IPS DF 6.9 (cell line): ENCODE measurements at places on chromosomes 3 and 15.

DNA sequence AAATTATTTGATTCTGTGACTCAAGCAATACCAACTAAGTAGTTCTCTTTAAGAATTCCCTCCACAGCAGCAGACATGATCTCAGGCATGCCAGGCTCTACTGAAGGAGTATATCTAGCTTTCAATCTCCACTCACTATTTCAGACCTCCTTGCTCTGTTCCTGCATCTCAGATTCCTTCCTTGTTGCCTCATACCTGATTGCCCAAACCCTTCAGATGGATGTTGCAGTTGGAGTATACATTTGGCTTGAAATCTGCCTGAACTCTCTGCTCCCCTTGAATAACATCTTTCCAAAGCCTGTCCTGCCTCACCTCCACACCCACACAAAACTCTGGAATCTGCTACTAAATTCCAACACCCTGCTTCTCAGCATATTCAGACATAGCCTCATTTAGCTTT, 19.8 kb upstream of the TM4SF4 start:
- DNase-seq, result no peak

GRCh38 chr3:9676785-9677184, 26.8 kb upstream of the CPNE9 start:
- DNase-seq, result no peak

DNA sequence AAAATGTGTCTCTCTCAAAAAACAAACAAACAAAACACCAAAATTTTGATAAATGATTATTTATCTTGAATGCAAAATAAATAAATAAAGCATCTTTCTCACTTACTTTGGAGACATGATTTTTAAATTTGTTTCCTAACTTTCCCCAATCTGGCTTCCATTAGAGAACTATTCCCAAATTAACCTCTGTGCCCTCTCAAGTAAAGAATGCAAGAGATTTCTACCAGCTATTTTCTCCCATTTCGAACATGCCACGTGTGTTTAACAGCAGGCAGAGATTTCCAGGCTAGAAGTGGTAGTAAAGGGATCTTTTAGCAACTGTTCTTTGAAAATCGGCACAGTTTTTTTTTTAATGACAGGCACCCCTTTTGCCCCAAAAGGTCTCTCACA, 269.1 kb downstream of the SHQ1 start:
- no peak for DNase-seq

- no peak for DNase-seq
Measured at GRCh38 chr3:194201953-194202666, 66.2 kb downstream of the HES1 start.

- DNase-seq, result no peak
Measured at GRCh38 chr15:64016257-64016656, 30.0 kb downstream of the DAPK2 start.

- no peak for DNase-seq
Measured at GRCh38 chr3:42498791-42499477, 3.5 kb upstream of the VIPR1 start.

DNA sequence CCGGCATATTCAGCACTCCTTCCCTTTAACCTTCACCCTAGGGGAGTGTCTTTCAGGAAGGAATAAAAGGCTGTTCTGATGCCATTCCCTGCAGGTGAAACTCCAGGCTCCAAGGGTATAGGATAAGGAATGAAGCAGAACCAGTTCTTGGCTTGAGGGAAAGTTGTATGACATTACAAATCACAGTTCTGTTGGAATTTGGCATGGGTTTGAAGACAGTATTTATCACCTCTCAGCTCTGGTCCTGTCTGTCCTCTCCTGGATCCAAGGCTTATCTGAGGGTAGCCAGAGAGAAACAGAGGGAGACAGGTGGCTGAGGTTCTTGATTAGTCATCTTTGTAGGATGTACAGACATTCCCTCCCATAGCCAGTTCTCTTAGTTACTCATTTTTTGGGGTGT, 37.1 kb downstream of the RAB11A start:
- no peak for DNase-seq

DNA sequence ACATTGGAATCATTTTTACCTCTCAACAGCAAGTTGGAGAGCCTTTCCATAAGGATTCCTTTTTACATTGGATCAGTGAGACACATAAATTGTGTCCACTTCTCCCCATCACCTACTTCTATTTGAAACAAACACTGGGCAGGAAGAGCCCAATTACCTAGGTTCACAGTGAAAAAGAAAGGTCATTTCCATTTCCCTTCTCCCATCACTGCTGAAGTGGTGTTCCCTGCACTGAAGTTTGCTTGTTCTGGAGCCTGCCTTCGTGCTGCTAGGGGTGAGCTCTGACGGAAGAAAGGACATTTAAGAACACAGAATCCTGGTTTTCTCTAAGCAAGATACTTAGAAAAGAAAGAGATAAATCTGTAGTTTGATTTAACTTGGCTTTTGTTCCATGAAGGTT, 123.8 kb upstream of the ZBTB20 start:
- DNase-seq, result no peak

GRCh38 chr3:45874677-45875346, 11.5 kb upstream of the CCR9 start:
- DNase-seq, result no peak

DNA sequence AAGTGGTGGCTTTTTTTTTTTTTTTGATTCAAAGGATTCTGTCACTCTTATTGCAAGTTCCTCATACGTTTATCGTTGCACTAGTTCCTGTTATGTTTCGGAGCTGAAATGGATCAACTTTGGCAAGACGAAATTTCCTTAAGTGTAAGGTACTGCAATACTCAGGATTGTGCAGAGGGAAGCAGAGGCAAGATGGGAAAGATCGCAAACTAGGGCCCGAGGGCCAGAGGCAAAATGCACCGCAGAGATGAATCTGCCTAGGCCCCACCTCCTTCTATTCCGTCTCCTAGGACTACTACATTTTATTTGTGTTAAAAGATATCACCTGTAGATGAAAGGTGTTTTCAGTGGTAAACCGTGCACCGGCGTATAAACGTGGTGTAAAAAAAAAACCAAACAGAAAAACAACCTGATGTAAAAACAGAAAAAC, 331 bp downstream of the RNU6-1 start:
- no peak for DNase-seq

DNA sequence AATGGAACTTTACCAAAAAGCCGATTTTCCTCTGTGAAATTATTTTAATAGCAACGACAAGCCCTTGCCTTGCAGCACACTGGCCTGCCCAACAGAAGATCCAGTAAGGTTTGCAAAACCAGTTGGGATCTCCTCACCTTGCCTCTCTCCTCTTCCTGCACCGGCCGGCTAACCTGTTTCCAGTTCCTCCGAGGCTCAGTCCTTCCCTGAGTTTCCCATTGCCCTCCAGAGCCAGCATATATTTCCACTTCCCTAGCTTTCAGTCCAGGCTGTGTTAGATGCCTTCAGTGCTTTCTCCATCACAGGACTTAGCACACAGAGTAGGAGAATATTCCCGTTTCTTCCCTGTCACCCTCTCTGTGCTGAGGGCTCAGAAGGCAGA, 60.3 kb downstream of the NOX5 start:
- DNase-seq, result no peak

DNA sequence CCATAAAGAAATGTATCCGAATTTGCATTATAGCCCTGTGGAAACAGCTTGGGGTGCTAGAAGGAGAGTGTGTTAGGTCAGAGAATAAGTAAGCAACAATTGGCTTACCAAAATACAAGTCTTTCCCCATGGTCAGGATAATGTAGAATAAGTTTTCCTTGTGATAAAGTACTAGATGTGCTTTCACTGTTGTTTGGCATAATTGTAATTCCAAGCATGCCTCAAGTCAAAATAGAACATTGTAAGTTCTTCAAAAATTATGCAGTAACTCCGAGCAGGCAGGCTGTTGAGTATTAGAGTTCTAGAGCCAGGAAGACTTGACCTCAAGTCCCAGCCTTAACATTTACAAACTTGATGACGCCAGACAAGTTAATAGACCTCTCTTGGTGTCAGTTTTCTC, 242.0 kb downstream of the TUSC7 start:
- no peak for DNase-seq

DNA sequence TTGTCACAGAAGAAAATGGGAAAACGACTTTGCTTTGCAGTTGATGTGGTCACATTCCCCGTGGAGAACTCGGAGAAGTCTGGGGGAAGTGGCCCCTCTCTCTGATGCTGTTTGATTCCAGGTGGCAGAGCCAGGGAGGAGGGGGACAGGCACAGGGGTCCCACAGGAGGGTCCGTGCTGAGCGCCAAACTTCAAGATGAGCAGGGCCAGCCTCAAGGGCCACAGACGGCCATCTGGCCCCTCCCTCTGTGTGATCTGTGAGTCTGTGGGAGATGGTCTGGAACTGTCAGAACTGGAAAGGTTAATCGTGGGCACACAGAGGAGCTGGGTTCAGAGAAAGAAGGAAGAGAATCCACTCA, 23.1 kb upstream of the CORO2B start:
- DNase-seq, result no peak

GRCh38 chr15:52423852-52424251, 104.8 kb downstream of the MYO5A start:
- no peak for DNase-seq

DNA sequence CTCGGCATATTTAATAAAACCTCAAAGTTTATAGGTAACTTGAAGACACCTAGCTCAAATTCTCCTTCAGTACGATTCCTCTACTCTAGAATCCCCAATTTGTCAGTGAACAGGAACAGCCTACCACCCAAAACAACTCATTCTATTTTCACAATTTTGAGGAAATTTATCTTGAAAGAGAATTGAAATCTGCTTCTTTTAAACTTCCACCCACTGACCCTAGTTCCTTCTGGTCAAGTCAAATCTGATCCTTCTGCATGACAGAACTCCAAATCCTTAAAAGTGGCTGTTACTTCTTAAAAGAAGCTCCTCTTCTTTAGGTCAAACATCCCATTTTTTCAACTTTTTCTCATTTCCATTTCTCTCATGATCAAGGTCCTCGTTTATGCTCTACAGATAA, 4.4 kb downstream of the GABPB1 start:
- DNase-seq, result no peak

GRCh38 chr3:168422843-168423242, 327.1 kb upstream of the GOLIM4 start:
- DNase-seq, result no peak

- no peak for DNase-seq
Measured at GRCh38 chr15:28977377-28978010, 91.7 kb downstream of the APBA2 start.

GRCh38 chr3:154421083-154421482, 8.9 kb downstream of the GPR149 start:
- no peak for DNase-seq

- no peak for DNase-seq
Measured at GRCh38 chr3:61110576-61110975, 140.7 kb downstream of the FHIT start.

DNA sequence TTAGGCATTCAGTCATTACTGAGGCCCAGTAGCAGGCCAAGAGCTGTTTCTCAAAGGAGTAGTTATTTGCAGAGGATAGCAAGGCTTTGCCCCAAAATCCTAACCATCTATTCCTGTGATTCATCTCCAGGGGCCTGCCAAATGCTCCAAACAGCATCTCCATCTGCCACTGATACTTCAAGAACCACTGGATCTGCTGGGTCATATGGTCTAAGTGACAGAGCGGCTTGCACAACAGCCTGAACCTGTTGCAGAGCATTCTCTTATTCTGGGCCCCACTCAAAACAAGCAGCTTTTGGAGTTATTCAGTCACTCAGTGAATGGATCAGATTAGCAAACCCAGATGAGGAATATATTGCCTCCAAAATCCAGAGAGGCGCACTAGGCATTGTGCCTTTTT, 68.8 kb upstream of the ALDH1A3 start:
- DNase-seq, result no peak

DNA sequence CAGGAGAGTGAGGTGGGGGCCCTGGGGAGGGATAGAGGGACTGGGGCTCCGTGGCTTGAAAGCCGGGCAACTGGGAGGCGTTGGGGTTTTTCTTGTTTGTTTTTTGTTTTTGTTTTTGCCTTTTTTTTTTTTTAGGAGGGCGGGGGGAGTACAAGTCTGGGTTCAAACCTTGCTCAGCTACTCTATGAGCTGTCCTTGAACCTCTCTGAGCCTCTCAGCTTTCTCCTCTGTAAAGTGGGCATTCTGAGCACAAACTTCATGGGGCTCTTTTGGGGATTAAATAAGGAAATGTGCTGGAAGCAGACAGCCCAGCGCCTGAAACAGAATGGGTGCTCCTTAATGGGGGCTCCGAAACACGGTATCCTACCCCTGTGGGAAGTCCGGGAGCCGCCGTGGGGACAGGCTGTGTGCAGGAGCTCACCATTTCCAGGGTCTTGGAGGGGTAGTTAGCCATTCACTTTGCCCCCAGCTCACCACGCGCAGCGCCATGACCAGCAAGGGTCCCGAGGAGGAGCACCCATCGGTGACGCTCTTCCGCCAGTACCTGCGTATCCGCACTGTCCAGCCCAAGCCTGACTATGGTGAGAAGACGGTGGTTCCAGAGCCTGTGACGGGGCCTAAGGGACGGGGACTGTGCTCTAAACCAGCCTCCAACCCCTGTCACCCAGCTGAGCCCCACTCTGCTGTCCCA, 388 bp downstream of the ACY1 start:
- DNase-seq, result no peak

- DNase-seq, result no peak
Measured at GRCh38 chr15:67130673-67131601, 65.5 kb downstream of the SMAD3 start.

GRCh38 chr3:53193466-53194209, 32.6 kb downstream of the PRKCD start:
- DNase-seq, result no peak

GRCh38 chr3:193836918-193837317, 243.9 kb downstream of the OPA1 start:
- DNase-seq, result no peak

DNA sequence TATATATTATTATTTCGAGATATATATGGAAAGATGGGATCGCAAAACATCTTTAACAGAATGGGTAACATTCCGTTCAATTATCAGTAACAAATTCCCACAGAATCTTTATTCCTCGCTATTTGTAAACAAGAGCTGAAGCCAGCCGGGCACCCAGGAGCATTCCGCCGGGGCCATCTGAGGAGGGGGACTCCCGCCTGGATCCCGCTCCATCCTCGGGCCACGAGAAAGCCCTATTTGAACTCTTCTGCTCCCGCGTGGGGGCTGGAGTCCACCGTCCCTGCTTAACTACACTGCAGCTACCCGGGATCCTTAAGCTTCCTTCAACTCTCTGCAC, 687 bp downstream of the GPR176 start:
- DNase-seq, result no peak

DNA sequence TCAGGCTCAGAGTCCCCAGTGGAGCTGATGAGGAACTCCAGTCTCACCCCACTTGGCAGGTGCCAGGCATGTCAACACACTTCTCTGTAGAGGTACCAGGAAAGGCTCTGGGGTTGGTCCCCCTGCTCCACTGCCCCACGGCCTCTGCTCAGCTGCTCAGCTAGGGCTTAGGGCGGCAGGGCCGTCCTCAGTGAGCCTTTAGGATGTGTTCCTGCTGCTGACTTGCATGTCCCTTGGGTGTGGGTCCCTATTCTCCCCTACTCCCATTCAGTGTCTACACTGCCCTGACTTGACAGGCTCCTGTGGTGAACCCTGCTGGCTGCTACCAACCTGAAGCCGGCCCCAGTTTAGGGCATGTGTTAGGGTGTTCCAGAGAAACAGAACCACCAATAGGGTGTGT, 17.9 kb upstream of the POLG start:
- no peak for DNase-seq

GRCh38 chr3:135033737-135034136, 238.7 kb downstream of the EPHB1 start:
- no peak for DNase-seq
